Tibial nerve (tissue), 4 donors: ENCODE measurements at places on chromosomes 2 and 18.

DNA sequence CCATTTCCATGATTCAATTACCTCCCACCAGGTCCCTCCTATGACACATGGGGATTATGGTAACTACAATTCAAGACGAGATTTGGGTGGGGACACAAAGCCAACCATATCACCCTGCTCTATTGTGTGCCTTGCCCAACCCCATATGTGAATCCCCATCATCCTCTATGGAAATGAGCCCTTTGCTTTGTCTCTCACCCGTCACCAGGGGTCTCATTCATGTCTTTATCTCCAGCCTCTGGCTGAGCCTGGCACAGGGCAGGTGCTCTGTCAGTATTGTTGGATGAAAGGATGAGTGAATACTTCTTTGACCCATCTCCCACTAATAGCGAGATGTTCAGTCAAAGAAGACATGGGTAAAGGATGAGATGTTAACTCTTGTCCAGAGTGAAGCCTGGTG lies 116.6 kb upstream of the LGALSL start:
- no peak for DNase-seq

GRCh38 chr2:150480241-150480640 lies 7.2 kb downstream of the RND3 start:
- DNase-seq = no peak

DNA sequence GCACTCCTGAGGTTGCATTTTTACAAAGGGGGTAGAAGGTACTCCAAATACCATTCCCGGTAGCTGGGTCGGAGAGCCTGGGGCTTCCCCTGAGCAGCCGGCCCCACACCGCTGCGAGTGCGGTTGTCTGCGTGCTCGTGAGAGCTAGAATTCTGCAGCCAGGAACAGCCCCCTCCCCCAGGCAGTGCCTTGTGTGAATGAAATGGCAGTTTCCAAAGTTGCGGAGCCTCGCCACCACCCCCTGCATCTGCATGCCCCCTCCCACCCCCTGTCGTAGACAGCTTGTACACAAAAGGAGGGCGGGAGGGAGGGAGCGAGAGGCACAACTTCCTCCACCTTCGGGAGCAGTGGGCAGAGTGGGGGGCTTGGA lies 1.1 kb downstream of the MYCN start:
- DNase-seq = no peak

GRCh38 chr2:108585436-108585835 lies 51.2 kb downstream of the LIMS1 start:
- DNase-seq = no peak

- DNase-seq = no peak
Measured at GRCh38 chr2:176206136-176206535, 17.7 kb downstream of the HOXD1 start.

DNA sequence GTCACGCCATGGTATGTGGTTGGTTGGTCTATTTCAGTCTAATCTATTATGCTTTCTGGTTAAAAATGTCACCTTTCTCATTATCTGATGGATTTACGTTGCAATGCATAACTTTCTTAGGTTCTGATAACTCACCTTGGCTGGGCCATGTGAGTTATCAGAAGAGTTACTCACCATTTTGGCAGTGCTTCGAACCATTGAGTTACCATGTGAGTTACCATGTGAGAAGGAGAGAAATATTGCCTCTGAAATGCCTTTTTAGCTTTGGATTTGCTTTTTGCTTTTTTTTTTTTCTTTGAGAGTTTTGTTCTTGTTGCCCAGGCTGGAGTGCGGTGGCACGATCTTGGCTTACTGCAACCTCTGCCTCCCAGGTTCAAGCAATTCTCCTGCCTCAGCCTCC lies 1.6 kb downstream of the SMARCAL1 start:
- DNase-seq = no peak

- DNase-seq = no peak
Measured at GRCh38 chr2:219765231-219765911, 137.9 kb downstream of the SLC4A3 start.

- no peak for DNase-seq
Measured at GRCh38 chr2:96540136-96540535, 3.6 kb downstream of the ARID5A start.

DNA sequence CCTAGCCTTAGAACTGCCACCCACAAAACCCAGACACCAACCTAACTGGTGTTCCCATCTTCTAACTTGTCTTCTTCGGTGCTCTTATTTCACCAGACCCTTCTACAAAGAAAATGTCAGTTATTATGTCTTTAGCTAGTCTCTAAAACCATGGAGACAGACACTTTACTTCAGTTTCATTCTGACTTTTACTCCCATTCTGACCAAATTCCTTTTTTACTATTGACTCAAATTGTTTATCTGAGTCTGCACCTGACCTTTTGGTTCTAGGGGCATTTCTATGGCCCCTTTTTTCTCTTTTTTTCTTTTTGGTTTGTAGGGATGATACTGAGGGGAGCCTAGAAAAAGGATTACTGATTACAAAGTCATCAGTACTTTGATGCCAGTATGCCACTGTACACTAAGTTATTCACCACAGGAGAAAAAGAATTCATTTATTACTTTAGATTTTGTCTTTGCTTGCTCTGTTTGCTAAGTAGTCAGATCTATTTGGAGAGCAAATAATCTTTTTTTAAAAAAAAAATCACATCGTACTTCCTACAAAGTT lies 6.8 kb upstream of the SLC1A4 start:
- DNase-seq = no peak

GRCh38 chr2:95036596-95037383 lies 11.3 kb downstream of the MAL start:
- DNase-seq = no peak
